Natural killer cell (primary cell): ENCODE measurements at places on chromosomes 1 and 21. TPM values are rescaled to one million over a fixed set of nuclear protein-coding genes. Genes with fewer than 3 reads are reported as not detected.

PPFIA4 gene
- total RNA-seq: 0.18 TPM

FAM72C gene
- not detected for total RNA-seq

ZNF496 gene
- 33.0 TPM for total RNA-seq

GREM2 gene
- total RNA-seq: 0.08 TPM

LCE1E gene
- not detected for total RNA-seq

LEFTY2 gene
- total RNA-seq: not detected

TCHH gene
- not detected for total RNA-seq

PRAMEF12 gene
- not detected for total RNA-seq

DNA sequence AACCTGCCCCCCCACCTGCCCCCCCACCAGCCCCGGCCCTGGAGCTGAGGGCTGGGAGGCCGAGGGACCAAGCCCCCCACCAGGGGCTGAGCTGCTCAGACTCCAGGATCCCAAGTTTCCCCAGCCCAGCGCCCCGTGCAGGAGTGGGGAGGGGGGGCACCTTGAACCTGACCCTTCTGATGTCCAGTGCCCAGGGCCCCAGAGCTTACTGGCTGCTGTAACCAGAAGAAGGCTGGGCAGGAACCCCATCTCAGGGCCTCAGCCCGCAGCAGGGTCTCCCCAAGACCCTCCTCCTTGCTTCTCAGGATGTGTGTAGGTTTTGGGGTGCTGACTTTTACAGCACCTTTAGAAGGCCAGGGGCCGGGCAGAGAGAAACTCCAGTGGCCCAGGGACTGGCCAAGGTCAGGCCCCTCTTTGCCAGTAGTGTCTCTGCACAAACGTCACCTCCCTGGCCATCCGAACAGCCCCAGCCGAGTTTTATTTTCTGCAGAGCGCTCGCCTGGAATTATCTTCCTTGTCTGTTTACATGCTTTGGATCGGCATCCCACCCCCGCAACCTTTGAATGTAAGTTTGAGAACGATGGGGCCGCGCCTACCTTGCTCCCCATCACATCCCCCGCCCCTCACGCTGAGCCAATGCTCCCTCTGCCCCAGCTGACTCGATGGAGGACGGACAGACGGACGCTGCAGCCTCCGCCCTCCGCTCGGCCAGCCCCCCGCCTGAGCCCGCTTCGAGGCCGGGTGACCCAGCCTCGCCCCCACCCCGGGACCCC lies 70.1 kb upstream of the CASZ1 start:
- H3K4me1 ChIP-seq: peaks cover 13% of the 10 kb centered on the region
- no peak overlapping the region for H3K27ac ChIP-seq
- H3K27me3 ChIP-seq: peaks cover 32% of the 10 kb centered on the region
- DNase-seq: peak; percentile 46

DNA sequence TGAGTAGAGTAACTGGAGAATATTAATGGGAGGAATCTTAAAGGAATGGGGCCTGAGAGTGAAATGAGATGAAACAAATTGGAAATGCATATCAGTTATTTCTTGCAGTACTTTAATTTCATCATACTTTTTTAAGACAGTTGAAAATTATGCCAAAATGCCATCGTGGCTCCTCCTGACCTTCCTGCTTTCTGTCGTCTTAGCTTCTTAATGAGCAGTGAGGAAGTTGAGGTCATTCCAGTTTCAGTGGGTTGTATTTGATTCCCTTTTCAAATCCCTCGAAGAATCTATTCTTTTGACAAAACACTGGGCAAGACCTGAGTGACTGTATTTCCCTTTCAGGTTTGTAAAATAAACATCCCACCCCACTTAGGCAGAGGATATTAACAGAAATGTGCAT lies 134.9 kb upstream of the MAP1LC3C start:
- no peak overlapping the region for H3K27ac ChIP-seq
- no peaks in the 10 kb centered on the region for H3K36me3 ChIP-seq
- no peak overlapping the region for H3K4me3 ChIP-seq
- no peaks in the 10 kb centered on the region for H3K27me3 ChIP-seq

DNA sequence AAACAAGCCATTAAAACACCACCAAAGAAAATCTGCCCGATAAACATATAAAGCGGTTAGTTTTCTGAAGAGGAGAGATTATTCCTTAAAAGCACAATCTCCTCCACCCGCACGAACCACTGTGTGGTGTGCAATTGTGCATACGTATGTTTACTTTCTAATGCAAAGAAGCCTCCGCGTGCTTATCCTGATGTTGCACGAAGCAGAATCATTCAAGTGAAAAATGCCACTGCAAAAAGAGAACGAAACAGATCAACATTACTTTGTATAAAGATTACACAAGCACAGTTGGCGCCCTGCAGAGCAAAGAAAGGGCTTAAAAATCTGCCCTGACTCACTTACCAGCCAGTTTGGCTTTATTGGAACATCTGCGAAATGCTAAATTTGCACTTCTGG lies 166.8 kb downstream of the ZNF281 start:
- H3K4me3 ChIP-seq: no peak overlapping the region
- H3K36me3 ChIP-seq: no peaks in the 10 kb centered on the region
- peaks cover 3% of the 10 kb centered on the region for H3K27me3 ChIP-seq
- H3K4me1 ChIP-seq: no peaks in the 10 kb centered on the region
- DNase-seq: no peak
- H3K27ac ChIP-seq: no peak overlapping the region

DNA sequence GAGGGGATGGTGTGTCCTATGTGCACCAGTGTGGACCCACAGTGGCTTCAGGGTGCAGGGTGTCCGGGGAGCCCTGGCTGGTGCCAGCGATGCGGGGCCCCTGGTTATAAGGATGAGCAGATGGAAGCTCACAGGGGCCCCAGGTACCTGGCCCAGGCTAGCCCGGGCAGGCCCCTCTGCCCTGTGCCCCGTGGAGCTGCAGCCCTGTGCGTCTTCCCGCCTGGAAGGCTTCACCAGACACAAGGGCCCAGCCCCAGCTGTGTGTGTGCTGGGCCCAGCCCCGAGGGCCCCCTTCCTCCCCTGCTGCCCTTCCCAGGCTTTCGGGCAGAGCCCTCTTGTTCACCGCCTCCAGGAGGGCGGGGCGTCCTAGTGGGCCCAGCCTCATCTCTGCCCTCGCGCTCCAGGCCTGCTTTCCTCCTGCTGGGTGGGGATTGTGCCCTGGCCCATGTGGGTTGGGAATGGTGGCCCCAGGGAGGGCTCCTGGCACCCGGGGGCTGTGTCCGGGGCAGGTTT lies 15.9 kb downstream of the PFKL start:
- no peak overlapping the region for H3K27ac ChIP-seq
- H3K4me3 ChIP-seq: no peak overlapping the region
- no peaks in the 10 kb centered on the region for H3K4me1 ChIP-seq
- peaks cover 42% of the 10 kb centered on the region for H3K36me3 ChIP-seq
- H3K27me3 ChIP-seq: no peaks in the 10 kb centered on the region
- DNase-seq: no peak

GRCh38 chr1:22920026-22920733 lies 52.5 kb downstream of the LACTBL1 start:
- no peaks in the 10 kb centered on the region for H3K4me1 ChIP-seq
- DNase-seq: no peak
- no peaks in the 10 kb centered on the region for H3K36me3 ChIP-seq
- no peak overlapping the region for H3K27ac ChIP-seq

DNA sequence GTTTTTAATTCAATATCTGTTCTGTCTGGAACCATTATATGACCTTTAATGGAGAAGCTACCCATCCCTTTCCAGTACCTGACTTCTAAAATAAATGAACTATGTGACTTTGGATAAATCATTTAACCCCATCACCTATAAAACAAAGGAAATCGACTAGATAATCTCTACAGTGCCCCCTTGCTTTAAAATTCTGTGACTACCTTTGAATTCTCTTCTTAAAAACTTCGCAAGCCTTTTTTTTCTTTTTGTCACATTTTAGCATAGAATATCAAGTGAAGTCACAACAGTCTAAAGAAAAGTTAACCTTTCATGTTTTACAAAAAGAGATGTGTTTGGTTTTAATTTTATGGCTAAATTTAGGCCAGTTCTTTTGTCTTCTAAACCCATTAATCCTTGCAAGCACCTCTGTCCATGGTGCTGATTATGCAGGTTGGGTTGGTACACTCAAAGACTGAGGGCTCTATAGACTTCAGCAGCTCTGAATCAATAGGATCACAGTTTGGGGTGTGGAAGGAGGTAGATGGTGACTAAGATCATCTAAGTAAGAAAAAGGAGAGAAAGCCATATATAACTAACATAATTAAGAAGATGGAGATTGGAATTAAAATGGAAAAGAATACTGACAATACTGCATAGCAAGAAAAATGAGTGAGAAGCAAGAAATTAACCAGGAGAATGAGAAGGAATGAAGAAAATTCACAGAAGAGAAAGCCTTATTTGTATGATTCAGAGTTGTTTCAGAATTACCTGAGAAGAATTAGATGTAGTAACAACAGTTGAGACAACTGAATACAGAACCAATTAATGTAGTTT lies 59.2 kb downstream of the TBX15 start:
- H3K27ac ChIP-seq: no peak overlapping the region
- no peaks in the 10 kb centered on the region for H3K27me3 ChIP-seq
- no peak overlapping the region for H3K4me3 ChIP-seq
- no peaks in the 10 kb centered on the region for H3K36me3 ChIP-seq
- no peaks in the 10 kb centered on the region for H3K4me1 ChIP-seq

GRCh38 chr1:158140764-158141192 lies 39.9 kb upstream of the CD1D start:
- no peaks in the 10 kb centered on the region for H3K36me3 ChIP-seq
- no peaks in the 10 kb centered on the region for H3K4me1 ChIP-seq
- H3K27ac ChIP-seq: no peak overlapping the region
- DNase-seq: no peak

- no peak overlapping the region for H3K4me3 ChIP-seq
- no peaks in the 10 kb centered on the region for H3K36me3 ChIP-seq
- H3K27ac ChIP-seq: no peak overlapping the region
These were observed 35.7 kb downstream of the ZBTB8B start for GRCh38 chr1:32500387-32501209.

DNA sequence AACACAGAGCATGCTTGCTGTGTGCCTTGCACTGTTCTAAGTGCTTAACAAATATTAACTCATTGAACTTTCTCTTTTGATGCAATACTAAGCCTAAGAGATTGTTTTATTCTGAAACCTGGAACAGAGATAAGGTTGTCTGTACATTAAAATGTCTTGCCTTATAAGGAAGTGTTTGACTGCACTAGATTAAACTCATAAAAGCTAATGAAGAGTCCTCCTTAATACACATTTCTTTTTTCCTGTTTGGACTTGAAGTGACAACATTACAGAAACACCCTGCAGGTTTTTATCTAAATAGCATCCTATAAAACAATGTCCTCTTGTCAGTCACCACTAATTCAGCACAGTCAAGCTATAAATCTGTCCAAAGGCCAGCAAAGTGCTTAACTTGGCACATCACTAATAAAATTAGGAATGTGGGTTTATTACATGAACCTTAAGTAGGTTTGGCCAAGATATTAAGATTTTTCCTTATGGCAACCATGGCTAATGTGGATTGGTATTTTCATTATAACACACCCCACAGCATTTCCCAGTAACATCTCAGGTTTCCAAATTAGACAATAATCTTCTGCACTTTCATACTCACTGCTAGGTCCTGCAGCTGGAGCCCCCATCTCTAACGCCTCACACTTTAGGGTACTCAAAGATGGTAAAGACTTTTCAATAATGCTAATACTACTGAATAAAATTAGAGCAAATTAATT lies 389.7 kb downstream of the LMO4 start:
- H3K4me1 ChIP-seq: no peaks in the 10 kb centered on the region
- H3K4me3 ChIP-seq: no peak overlapping the region
- H3K27me3 ChIP-seq: no peaks in the 10 kb centered on the region
- H3K27ac ChIP-seq: no peak overlapping the region
- no peak for DNase-seq
- no peaks in the 10 kb centered on the region for H3K36me3 ChIP-seq

DNA sequence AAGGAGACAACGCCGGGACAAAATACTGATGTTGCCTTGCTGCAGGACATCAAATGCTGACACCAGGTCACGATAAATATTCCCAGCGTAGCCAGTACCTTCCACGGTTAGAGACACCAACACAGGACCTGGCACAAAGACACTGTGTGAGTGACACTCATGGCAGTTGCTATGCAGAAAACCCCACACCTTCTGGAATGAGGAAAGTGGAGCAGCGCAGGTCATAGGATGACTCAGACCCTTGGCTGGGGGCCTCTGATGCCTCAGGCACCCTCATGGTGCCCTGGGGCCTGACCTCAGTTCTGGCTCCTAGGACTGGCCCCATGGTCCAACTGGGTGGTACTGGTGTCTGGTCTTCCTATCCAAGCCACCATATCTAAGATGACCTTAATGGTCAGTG lies 7.0 kb downstream of the DCST2 start:
- no peaks in the 10 kb centered on the region for H3K27me3 ChIP-seq
- DNase-seq: no peak
- H3K4me1 ChIP-seq: no peaks in the 10 kb centered on the region
- no peaks in the 10 kb centered on the region for H3K36me3 ChIP-seq
- H3K4me3 ChIP-seq: no peak overlapping the region

- H3K27me3 ChIP-seq: no peaks in the 10 kb centered on the region
- no peaks in the 10 kb centered on the region for H3K36me3 ChIP-seq
- no peak for DNase-seq
- no peak overlapping the region for H3K4me3 ChIP-seq
These were observed 8.8 kb downstream of the MROH7 start for GRCh38 chr1:54650417-54650816.

DNA sequence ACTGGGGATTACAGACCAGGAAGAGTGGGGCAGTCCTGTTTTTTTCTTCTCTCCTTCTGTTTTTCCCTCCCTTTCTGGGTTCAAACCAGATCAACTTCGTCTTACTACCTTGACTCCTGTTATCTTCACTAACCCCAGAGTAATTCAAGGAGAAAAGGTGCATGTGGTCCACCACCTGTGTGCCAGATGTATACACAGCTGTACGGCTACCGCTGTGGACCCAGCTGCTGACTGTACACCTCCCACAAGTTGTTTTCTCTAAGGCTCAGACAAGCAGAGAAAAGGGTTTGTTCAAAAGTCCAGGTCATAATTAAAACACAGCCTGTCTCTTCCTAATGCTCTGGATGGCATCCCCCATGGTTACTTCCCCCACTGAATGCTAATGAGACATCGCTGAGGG lies 102.1 kb downstream of the LMX1A start:
- H3K36me3 ChIP-seq: no peaks in the 10 kb centered on the region
- H3K27ac ChIP-seq: no peak overlapping the region
- H3K4me1 ChIP-seq: no peaks in the 10 kb centered on the region
- DNase-seq: no peak
- H3K27me3 ChIP-seq: no peaks in the 10 kb centered on the region

DNA sequence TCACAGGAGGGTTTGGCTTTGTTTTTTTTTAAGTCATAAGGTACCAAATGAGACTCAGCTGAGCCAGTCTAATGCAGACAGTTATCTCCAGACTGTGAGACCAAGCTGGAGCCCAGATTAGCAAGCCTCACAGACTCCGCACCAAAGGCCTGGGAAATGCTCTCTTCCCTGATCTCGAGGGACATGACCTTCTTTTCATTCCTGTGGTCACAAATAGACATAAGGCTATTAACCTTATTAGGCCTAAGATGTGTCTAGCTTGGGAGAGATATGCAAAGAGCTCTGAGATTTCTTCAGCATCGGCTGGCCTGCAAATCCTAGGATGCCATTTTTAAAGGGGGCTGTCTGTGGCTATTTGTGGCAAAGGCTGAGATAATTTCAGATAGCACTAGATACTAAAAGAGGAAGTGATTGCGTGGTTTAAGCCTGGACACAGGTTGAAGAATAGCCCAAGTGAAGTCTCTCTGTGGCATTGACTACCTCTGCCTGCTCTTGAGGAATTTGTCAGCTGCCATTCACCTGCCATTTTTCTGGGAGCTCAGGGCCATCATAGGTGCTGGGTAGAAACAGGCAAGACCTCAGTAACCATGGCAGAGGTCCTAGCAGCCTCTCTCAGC lies 301.3 kb downstream of the SIPA1L2 start:
- no peak overlapping the region for H3K4me3 ChIP-seq
- no peaks in the 10 kb centered on the region for H3K36me3 ChIP-seq
- no peaks in the 10 kb centered on the region for H3K27me3 ChIP-seq

GRCh38 chr1:88698140-88698539 lies 14.1 kb downstream of the PKN2 start:
- H3K4me3 ChIP-seq: no peak overlapping the region
- no peak for DNase-seq
- H3K27ac ChIP-seq: no peak overlapping the region
- no peaks in the 10 kb centered on the region for H3K27me3 ChIP-seq
